Naive B cell (primary cell): ENCODE measurements at places on chromosomes 3 and 15.

DNA sequence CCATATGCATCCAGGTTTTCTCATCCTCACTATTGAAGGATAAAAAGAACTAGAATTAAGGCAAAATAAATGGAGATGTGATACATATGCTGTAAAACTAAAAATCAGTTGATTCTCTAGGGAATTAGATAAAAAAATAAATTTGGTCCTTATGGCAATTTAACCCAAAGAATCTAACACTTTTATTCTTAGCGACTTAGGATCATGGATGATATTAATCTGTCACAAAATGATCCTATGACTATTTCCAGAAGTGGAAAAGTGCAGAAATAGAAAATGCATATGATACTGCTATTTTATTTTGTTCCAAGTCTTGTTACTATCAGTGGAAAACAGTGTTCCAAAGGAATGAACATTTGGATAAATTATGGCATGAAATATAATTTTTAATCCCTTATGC is 746.3 kb downstream of the ROBO2 start:
- no peak for DNase-seq

GRCh38 chr15:68200016-68200861 is 4.9 kb downstream of the CALML4 start:
- no peak for DNase-seq

GRCh38 chr15:73156431-73157191 is 104.3 kb downstream of the NEO1 start:
- DNase-seq: no peak

GRCh38 chr3:105523501-105523900 is 156.8 kb downstream of the ALCAM start:
- no peak for DNase-seq

GRCh38 chr15:31510057-31510456 is 183.4 kb downstream of the KLF13 start:
- no peak for DNase-seq

GRCh38 chr15:35852818-35853624 is 307.1 kb upstream of the DPH6 start:
- no peak for DNase-seq

DNA sequence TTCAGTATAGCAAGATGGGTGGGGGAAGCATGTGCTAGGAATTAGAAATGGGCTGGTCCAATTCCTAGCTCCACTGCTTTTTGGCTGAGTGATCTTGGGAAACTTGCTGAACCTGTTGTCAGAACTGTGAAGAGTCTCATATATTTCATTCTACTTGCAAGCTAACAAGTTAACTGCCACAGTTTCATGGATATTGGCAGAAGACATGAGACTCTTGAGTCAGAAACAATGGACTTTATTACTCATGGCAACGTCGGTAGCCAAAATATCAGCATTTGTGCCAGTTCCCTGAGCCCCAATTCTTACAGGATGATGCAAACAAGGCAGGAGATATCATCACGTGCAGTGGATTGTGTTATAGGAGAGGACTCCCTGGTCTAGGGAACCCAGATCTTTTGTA is 26.6 kb upstream of the PLAAT1 start:
- DNase-seq: no peak

GRCh38 chr3:32195995-32196540 is 42.4 kb upstream of the CMTM8 start:
- DNase-seq: no peak

GRCh38 chr3:171949554-171949953 is 89.8 kb upstream of the FNDC3B start:
- DNase-seq: no peak

DNA sequence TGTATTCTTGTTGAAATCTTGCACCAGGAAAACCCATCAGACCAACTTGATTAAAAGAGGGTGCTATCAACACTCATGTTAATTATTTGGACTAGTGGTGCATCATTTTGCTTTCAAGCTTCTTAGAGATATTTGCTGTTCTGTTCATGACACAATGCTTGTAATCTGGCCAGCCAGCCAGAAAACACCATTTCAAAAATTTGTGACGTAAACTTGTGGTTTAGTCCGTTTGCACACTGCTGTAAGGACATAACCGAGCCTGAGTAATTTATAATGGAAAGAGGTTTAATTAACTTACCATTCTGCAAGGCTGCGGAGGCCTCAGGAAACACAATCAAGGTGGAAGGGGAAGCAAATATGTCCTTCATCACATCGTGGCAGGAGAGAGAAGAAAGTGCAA is 374.3 kb upstream of the TGFBR2 start:
- no peak for DNase-seq

- no peak for DNase-seq
Observed at GRCh38 chr3:179666436-179667035, 13.7 kb downstream of the USP13 start.

DNA sequence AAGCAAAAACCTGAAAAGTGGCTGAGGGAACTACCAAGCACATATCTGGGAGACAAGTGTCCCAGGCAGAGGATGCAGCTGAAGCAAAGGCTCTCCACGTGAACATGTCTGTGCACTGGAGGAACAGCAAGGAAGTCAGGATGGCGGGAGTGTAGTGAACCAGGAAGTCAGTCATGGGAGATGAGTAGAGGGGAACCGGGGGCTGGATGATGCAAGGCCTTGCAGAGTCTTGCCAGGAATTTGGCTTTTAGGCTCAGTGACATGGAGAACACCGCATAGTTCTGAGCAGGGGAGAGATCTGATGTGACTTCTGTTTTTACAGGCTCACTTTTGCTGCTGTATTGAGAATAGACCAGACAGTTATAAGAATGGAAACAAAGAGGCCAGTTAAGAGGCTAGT is 19.0 kb downstream of the C2CD4A start:
- DNase-seq: no peak

DNA sequence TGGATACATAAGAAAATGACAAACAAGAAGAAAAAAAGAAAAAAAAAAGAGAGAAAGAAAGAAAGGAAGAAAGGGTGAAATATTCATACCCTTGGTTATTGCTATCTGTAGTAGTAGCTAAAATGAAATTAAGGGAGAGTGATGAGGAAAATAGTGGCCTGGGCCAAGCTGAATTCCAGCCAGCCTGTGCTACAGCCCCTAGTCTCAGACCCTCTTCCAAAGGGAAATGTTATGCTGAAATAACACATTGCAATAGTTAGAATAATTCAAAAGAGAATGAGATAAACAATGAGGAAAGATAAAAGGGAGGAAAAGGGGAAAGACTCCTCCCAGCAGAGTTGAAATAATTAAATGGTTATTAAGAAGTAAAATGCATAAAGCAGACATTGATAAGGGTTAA is 268.4 kb upstream of the ROBO1 start:
- no peak for DNase-seq

DNA sequence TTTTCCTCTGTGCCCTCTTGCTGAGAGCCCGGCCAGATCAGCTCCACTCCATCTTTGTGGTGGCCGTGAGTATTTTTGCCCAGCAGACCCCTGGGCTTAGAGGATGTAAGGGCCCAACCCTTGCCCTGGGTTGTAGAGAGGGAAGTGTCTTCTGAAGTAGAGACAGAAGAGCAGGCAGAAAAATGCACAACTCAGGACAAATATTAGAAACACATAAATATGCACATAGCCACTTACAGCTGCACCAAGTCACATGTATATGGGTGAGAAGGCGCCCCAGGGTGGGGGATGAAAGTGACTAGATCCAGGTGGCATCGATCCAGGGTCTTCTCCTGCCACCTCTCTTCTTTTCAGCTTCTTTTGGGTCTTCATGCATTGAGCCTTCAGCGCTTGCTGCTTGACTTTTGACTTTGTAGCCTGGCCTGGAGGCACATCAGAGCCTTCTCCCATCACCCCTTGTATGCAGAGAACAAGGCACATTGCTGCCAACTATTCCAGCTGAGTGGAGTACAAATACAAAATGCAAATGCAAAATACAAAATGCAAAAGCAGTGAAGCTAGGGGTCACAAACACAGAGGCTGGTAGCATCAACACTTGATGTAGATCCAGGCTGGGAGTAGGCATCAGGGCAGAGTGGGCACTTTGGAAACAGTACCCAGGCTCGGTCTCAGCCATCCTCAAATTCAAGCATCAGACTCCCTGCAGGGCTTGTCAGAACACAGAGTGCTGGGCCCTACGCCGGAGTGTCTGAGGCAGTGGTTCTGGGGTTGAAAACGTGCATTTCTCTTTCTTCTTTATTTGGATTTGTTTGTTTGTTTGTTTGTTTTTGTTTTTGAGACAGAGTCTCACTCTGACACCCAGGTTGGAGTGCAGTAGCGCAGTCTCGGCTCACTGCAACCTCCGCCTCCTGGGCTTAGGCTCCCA is 133.0 kb downstream of the ASB7 start:
- no peak for DNase-seq

GRCh38 chr3:49533031-49533430 is 21.2 kb upstream of the BSN start:
- no peak for DNase-seq

- no peak for DNase-seq
Observed at GRCh38 chr3:41521010-41521655, 321.8 kb downstream of the CTNNB1 start.

DNA sequence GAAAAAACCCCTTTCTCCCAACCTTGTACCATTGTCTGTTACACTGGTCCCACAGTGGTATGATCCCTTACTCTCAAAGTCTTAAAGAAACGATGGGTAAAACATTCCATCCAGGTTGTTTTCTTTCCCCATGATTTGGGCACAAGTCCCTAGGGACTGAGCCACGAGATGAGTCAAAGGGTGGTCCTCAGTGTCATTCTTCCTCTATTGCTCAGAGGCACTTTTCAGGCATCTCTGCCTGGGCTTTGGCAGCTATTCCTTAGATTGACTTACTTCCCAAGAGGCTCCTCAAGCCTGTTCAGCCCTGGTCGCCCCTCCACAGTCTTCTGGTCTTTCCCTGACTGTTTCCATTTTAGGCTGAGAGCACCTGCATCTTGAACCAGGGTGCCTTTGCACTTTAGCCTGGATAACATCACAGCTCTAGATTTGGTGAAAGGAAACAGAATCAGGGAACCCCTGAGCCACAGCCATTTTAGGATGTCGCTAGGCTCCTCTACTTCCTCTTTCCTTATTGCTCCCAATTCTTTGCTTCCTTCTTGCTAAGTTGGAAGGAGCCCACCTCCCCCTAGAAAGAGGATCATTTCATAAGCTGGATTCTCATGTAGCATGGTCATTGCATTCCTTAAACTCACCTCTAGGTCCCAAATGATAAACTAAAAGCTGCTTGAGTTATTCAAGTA is 131.0 kb upstream of the TPRG1 start:
- no peak for DNase-seq

- no peak for DNase-seq
Observed at GRCh38 chr3:31461426-31461825, 71.3 kb upstream of the STT3B start.

DNA sequence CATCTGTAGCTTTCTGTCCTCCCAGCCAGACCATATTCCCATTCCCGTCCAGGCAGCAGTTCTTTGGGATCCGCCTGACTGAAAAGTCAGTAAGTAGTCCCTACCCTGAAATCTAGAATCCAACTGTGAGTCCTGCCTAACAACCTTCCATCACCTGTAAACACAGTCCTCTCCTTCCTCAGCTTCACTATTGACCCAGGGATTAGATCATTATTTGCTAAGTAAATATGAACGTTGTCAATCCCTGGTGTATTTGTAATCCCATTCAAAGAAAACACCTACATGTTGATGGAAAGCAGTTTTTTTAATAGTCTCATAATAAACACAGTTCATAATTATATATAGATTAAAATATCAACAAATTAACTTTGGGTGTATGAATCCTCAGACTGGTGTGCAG is 732 bp downstream of the SAXO2 start:
- no peak for DNase-seq

DNA sequence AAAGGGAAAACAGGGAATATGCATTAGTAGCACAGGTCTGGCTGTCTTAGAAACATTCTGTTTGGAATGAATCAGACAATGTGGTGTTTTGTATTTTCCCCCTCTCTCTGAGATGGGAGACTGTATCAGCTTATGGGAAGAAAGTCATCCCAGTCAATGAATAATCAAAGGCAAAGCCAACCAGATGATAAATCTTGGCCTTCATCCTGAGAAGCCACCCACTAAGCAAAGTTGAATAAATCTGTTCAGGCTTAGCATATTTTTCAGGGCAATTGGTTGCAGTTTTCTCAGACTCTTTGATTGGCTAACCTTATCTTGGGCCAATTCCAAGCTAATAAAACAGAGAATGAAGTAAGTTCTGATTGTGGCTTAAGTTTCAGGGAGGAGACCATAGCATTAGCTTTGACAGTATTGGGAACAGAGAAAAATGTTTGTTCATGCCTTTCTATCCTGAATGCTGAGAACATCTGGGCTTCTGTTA is 63.6 kb upstream of the ARL8B start:
- DNase-seq: no peak

GRCh38 chr3:195164573-195165264 is 106.2 kb downstream of the XXYLT1 start:
- DNase-seq: no peak

GRCh38 chr3:7615043-7615442 is 754.1 kb downstream of the GRM7 start:
- no peak for DNase-seq

DNA sequence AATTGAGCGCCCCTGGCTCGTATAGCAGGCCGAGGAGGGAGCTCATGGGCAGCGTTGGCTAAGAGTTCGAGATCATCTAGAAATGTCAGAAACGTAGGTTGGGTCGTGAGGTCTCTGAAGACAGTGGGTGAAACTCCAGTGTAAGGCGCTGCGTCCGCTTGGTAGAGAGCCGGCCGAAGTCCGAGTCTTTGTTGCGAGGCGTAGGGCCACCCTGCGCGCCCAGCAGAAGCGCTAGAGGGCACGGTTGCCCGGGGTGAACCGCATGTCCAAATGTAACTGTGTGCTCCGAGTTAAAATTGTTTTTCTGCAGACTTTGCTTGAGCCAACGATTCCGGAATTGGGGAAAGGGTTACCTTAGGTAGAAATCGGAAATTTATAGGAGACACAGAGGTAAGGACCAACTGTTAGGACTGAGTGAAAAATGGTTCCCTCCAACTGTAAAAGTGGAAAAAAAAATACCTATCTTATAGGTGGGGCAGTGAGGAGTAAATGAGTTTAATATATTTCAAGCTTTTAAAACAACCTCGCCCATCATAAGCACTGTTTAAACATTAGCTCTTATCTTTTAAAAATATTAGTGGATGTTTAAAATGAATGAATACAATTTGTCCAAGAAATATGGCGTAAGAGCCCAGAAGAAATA is 993 bp upstream of the SIAH2 start:
- DNase-seq: peak; percentile 31
